ENCODE measurements at places on chromosomes 13 and 19.

DNA sequence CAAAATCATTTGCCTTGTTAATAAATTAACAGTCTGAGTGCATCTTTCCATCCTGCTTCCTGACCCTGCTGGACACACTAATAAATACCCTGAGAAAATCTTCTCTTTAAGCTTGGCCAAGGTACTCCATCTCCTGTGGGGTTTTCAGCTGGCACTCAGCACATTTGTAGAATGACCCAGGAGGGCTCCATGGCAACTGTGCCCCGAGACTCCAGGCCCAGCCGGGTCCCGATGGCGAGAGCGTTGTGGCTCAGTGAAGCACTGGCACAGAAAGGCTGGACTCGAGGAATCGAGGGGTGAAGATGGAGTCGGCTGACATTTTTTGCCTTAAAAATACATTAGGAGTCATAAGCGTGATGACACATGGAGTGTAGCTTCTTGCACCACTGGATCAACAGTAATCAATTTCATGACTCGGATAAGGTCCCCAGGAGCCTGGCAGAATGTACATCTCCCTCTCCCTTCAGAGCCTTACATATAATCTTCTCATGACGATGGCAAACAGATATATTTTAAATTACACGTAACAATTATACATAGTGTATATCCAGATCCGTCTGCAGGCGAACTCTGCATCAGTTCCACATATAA is 85.4 kb downstream of the SLC7A1 start:
- DNase-seq = no peak

DNA sequence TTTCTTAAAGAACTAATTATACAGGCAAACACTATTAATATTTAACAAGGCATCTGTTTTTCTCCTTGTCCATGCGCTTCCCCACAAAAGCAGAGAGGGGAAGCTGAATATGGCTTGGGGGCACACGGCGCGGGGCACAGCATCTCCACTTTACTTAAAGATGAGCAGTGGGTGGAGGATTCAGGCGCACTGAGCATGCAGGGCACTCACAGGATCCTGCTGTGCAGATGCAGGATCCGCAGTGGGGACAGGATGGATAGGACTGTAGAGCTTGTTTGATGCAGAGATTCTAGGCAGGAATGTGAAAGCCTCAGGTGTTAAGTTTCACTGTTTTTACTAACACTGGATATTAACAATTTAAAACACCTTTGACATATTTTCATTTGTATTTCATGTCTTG is 43.3 kb downstream of the ATP11A start:
- DNase-seq = no peak

- no peak for DNase-seq
These were observed 140.8 kb downstream of the SHISA2 start for GRCh38 chr13:25910991-25911419.

DNA sequence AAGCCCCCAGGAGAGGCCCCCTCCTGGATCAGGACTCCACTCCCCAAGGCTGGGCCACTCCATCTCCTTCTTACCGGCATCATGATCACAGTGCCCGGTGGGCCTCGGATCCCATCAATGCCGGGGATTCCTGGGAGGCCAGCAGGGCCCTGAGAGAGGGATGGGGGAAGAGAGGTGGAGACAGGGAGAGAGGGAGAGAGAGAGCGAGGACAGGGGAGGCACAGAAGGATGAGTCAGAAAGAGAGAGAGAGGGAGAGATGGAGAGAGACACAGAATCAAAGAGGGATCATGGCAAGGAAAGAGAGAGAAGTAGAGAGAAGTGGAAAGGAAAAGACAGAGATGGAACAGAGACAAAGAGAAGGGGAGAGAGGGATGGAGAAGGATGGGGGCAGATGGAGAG is 13.8 kb downstream of the COL5A3 start:
- no peak for DNase-seq

DNA sequence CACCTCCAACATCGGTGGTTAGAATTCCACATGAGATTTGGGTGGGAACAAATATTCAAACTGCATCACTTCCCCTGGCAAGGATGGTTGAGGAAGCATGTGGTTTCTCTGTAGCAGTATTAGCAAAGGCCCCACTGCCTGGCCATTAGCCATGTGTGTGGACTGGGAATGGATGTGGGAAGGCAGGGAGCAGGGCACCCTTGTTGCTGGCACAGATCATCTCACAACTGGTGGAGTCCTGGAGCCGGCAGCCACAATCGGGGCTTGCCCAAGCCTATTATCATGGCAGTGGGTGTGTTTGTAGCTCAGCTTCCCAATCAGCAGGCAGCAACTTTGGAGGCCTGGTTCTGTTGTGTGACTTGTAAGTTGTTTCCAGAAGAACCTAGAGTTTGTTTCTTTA is 391.9 kb downstream of the DLEU7 start:
- no peak for DNase-seq

- DNase-seq = peak; percentile 41
These were observed at the start of gene SHISA7 for GRCh38 chr19:55443045-55443823. Gene SHISA7, minus strand, starts transcription at chr19:55443300. Its CDS starts 437 bp downstream, at chr19:55442863.

- no peak for DNase-seq
These were observed 4.8 kb downstream of the TJP3 start for GRCh38 chr19:3712663-3713611.

- no peak for DNase-seq
These were observed 134.2 kb downstream of the MIPEP start for GRCh38 chr13:23754997-23755396.

- DNase-seq = no peak
These were observed 6.4 kb downstream of the PGLS start for GRCh38 chr19:17517898-17518297.

DNA sequence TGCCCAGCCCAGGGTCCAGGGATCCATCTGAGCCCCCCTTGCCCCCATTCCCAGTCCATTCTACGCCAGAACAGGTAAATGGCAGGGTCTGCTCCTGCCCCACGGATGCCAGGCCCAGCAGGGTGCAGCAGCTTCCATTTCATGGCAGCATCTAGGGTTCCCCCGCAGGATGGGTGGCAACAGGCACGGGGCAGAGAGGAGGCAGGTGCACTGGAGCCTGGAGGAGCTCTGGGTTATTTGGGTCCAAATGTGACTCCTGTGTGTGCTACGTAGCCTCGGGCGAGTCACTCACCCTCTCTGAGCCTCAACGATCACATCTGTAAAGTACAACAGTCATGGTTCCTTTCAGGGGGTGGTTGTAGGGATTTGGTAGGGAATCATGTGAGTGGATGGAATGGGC is 27.4 kb downstream of the IL12RB1 start:
- no peak for DNase-seq

GRCh38 chr13:50762969-50763567 is 80.4 kb downstream of the DLEU7 start:
- DNase-seq = no peak

DNA sequence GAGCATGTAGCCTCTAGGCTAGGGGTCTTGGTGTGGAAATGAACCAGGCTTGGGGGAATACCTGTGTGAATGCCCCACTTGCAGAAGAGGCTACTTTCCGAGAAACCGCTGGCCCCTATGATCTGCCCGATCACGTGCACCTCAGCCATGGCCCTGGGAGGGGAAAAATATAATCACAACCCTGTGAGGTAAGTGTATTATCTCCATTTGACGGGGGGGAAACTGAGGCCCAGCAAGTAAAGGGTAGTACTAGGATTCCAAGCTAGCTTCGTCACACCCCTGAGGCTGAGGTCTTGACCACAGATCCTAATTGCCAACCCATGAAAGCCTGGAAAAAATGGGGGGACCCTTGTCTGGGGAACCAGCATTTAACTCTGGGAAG is 587 bp downstream of the B9D2 start:
- no peak for DNase-seq

- DNase-seq = no peak
These were observed 189.5 kb downstream of the LMO7 start for GRCh38 chr13:75825594-75825993.

GRCh38 chr19:27744926-27745768 is 1467.8 kb downstream of the UQCRFS1 start:
- DNase-seq = no peak

DNA sequence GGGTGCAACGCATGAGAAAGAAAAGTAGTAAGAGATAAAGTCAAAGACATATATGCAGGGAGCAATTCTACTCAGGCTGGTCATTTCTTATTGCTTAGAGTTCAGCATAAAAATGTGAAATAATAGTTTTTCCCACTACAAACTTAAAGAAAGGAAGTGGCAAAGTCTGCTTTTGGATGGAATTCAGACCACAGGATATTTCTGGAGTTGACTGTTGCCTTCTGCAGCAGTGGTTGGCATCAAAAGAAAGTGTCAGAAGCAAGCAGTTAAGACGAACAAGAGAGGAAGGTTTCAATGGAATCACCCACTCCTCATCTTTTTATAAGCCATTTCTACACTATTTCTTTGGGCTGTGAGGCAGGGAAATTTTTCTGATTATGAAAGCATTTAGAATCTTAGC is 36.2 kb upstream of the TRPC4 start:
- DNase-seq = no peak

- peak; percentile 60 for DNase-seq
These were observed 11.3 kb downstream of the NANOS3 start for GRCh38 chr19:13888281-13888680.

- no peak for DNase-seq
These were observed at the start of gene ING1 for GRCh38 chr13:110713642-110713952. Gene ING1, plus strand, starts transcription at chr13:110713700. Its CDS starts 450 bp downstream, at chr13:110714150.

DNA sequence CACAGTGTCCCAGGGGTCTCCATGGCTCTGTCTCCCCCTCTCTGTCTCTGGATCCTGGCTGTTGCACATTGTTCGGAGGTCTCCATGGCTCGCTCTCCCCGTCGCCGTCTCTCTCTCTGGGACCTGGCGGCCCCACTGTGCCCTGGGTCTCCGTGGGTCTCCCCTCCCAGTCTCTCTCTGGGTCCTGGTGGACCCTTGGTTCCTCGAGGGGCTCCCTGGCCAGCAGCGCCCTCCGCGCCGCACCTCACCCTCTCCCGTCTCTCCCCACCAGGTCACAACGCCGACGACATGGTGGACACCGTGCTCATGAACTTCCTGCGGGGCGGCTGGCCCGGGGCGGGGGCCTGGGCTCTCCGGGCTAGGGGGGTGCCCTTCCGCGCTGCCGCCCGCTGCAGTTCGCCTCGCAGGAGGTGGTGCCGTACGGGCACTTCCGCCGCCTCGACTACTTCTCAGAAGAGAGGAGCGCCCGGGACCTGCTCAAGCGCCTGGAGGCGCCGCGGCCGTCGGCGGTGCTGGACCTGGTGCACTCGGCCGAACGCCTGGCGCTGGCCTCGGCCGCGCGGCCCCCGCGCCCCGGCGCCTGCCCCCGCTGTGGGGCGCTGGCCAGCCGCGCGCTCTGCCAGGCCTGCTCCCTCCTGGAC is 29.1 kb downstream of the SIGLEC5 start:
- no peak for DNase-seq

GRCh38 chr19:48405850-48406249 is 12.4 kb downstream of the GRIN2D start:
- DNase-seq = no peak

DNA sequence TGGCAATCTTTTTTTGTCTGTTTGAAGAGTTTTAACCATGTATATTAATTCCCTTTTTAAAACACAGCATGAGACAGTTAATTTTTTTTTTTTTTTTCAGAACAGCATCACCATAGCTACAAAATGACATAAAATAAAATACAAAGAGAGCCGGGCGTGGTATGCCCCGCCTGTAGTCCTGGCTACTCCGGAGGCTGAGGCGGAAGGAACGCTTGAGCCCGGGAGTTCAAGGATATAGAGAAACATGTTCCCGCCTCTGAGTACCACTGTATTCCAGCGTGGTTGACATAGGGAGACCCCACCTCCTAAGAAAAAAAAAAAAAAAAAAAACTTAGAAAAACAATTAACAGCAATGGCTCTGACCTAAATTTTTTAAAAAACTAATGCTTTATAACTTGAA is 10.0 kb upstream of the INSR start:
- no peak for DNase-seq

GRCh38 chr19:366951-367350 is 22.4 kb upstream of the MIER2 start:
- no peak for DNase-seq

GRCh38 chr13:50950849-50951248 is 41.3 kb downstream of the RNASEH2B start:
- DNase-seq = no peak

GRCh38 chr13:39879286-39880035 is 224.0 kb downstream of the COG6 start:
- DNase-seq = no peak

DNA sequence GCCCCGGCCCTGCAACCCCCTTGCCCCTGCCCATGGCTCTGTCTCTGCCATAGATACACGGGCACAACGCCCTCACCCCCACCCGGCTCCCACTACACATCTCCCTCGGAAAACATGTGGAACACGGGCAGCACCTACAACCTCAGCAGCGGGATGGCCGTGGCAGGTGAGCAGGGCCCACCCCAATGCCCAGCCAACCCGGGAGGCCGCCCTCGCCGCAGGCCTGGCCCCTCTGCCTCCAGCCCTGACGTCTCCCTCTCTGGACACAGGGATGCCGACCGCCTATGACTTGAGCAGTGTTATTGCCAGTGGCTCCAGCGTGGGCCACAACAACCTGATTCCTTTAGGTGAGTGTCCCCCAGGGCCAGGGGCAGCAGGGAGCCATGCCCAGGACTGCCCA is 7.7 kb downstream of the YIPF2 start:
- DNase-seq = no peak

GRCh38 chr19:39001041-39001440 is 25.5 kb upstream of the FBXO17 start:
- DNase-seq = peak; percentile 88

GRCh38 chr13:59340581-59340980 is 823.1 kb downstream of the DIAPH3 start:
- no peak for DNase-seq

GRCh38 chr19:30076101-30076551 is 134.1 kb downstream of the URI1 start:
- DNase-seq = no peak

- peak; percentile 87 for DNase-seq
These were observed 3.9 kb upstream of the KLK15 start for GRCh38 chr19:50837300-50837699.

- no peak for DNase-seq
These were observed 150.2 kb downstream of the ZNF536 start for GRCh38 chr19:30522341-30522740.

DNA sequence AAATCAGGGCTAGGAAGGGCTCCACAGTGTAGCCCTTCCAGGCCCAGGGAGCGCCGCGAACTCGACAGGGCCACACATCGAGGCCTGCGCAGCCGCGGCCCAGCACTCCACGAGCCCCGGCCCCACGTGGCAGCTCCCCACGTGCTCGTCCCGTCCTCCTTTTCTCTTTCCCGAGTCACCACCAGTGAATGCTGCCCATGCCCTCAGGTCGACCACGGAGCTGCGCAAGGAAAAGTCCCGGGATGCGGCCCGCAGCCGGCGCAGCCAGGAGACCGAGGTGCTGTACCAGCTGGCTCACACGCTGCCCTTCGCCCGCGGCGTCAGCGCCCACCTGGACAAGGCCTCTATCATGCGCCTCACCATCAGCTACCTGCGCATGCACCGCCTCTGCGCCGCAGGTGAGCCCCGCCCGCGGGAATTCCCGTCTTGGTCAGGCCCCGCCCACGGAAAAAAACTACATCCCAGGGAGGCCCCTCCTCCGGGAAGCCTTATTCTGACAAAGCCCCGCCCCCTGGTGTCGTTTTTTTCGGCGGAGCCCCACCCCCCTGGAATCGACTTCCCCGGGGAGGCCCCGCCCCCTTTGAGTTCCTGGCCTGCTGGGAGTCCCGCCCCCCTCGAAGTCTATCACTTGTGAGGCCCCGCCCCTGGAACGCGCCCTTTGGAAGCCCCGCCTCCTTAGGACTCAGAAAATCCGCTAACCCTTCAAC is 7.0 kb downstream of the HIF3A start:
- DNase-seq = no peak

All from NCI-H2171 (cell line).